ENCODE measurements at places on chromosomes 7 and 10. TPM values are rescaled to one million over a fixed set of nuclear protein-coding genes. Genes with fewer than 3 reads are reported as not detected.

DNA sequence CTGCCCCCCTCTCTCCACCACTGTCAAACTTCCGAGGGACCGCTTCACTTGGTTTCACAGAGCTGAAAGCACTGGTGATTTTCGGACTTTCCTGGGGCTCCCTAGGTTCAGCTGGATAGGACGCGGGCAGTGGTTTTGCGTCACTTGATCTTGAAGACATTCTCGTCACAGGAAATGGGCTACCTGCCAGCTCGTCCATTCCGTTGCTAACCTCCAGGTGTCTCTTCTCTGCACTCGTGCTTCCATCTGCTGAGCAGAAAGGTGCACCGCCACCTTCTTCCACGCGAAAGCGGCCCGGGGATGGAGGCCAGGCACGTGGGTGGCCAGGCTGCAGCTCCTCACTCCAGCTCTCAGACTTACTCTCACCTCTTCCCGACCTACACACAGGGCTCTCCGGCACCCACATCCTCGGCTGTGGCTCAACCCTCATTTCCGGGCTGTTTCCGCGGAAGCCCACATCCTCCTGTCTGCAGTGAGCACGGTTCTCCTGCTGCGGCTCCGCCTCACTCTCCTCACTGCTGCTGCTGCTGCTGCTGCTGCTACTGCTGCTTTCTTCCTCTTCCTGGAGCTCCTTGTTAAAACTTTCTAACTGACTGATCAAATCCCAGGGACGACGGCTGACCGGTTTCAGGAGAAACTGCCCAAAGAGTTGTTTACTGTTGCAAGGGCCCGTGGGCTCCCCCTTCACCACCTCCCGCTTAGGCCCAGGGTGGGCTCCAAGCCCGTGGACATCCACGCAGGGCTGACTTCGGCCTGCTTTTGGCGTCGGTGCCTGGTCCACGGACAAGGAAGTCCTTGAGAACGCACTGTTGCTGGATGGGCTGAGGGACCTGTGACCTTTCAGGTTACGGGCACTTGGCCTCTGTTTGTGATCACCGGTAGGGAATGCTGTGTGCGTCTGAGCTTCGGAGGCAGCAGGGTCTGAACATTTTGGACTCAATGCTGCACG, 32.1 kb downstream of the JCAD start:
- peak; percentile 67 for DNase-seq

GRCh38 chr7:27156916-27157701, 634 bp upstream of the HOXA7 start:
- DNase-seq = no peak

- no peak for DNase-seq
These were observed 46.0 kb downstream of the CDC123 start for GRCh38 chr10:12241810-12242529.

ZDHHC16 gene
- total RNA-seq = 27.7 TPM

- DNase-seq = no peak
These were observed 92.6 kb upstream of the RAB11FIP2 start for GRCh38 chr10:118139321-118139720.

DNA sequence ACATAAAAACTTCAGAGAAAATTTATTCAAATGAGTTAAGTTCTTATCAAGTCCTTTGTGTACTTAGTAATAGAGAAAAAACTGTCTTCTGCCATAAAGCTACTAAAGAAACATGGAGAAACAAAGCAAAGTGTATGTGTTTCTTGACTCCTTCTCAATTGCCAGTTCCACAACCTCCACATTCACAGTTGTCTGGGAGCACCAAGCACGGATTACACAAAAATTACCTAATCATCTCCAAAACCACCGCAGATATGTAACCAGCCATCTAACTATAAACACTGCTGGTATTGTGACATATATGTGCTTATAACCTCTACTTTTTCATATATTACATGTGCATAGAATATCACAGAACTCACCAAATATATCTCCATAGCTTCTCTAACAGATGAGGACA, 23.1 kb downstream of the MAGI2 start:
- DNase-seq = no peak

DNA sequence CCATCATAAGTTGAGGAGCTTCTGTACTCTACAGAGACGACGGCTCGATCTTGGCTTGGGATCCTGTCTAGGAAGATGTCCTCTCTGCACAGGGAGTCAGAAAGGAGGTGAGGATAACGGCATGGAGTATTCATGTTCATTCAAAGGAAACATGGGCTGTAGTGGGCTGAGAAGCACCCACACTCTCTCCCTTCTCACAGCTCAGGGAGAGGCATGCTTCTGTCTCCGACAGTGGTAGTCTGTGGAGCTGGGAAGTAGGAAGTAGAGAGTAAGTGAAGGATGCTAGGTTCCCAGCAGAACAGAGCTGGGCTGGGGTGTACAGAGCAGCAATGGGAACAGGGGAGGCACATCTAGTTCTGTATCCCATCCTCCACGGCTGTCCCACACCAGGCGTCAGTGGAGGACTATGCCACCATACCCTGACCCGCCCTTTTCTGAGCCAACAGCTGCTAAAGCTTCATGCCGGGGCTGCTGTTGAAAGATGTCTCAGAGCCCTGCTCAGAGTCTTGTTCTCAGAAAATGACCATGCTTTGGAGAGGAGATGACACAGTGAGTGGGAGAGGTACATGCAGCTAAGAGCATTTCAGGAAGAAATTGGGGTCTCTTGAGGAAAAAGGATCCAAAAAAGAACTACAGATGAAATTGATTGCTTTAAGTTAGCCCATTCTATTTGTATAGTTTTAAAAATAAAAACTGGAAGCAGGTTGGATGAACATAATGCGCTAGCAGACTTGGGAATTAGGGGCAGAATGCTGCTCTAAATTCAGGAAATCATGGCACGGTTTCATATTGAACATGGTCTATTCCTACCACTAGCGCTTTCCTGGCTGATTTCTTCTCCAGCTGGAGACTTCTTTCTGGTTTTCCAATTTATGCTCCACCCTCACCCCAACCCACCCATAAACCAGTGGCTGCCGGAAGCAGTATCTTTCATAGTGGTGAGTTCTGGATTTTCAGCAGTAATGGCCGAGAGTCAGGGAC, 138.6 kb downstream of the CHN2 start:
- DNase-seq = no peak

AQP1 gene
- 1.7 TPM for total RNA-seq

GRCh38 chr7:44867073-44867995, 18.0 kb downstream of the PURB start:
- DNase-seq = no peak

ZNF775 gene
- 5.3 TPM for total RNA-seq

DNA sequence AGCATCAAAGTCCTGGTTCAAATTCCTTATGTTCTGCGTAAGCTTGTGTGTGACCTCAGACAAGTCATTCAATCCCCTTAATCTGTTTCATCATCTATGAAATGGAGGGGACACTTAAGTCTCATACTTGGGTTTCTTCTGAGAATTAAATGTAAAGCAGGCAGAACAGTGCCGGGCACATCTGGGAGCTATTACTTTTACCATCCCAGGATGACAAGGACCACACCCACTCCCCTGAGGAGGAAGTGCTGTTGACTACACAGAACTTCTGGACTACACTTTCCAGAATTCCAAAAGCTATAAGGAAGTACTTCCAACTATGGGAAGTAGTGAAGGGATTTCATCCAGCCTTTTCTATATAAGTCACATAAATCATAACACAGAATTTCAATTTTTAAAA, 294.9 kb downstream of the IPMK start:
- no peak for DNase-seq

ST8SIA6 gene
- total RNA-seq = not detected

DNA sequence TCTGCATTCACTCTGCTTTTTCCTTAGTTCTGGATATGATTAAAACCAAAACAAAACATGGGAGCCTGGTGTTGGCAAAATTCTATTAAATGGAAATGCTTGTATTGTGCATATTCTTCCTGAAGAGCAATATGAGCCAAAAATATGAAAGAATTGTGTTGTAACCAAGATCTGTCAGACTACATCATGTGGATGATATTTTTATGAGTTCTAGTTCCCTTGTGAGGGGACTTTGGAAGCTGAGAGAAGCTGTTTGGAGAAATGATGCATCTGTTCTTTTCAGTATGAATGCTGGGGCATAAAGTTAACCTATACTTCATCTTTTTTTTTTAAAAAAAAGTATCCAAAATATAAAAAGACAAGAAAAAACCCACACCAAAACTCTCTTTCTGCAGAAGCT, 782.7 kb downstream of the ANKRD7 start:
- DNase-seq = no peak

DNA sequence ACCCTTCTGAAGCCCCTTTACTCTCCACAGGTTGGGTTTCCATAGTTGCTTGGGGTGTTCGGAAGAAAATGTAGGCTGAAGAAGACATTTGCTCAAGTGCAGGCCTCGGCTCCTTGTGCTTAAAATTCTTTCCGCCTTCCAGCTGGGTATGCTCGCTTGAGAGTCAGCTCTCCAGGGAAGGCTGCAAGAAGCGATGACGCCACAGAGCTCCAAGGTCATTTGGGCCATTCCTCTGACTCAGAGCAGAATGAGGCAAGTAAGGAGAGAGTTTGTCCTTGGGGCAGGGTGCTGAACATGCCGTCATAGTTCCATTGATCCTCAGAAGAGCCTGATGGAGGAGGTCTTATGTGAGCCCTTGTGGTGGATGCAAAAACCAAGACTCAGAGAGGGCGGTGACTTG, 27.4 kb upstream of the HSPA12A start:
- no peak for DNase-seq

- DNase-seq = no peak
These were observed 119.9 kb downstream of the CNOT4 start for GRCh38 chr7:135389971-135390370.

DNA sequence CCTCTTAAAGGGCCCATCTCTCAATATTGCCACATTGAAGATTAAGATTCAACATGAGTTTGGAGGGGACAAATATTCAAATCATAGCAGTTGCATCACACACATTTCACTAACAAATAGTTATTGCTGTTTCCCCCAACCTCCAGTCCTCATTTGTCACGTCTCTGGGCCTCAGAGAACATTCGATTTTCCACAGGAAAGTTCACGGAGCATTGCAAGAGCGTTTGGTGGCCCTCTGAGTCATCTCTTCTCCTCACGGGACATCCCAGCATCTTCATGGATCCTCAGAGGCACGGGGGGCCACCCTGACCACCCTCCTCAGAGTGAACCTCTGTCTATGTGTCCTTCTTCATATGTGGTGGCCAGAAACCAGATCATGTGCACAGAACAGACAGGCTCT, 50.3 kb upstream of the CHST15 start:
- DNase-seq = no peak

GRCh38 chr7:79241288-79242060, 212.0 kb downstream of the MAGI2 start:
- DNase-seq = no peak

TMEM130 gene
- not detected for total RNA-seq

DNA sequence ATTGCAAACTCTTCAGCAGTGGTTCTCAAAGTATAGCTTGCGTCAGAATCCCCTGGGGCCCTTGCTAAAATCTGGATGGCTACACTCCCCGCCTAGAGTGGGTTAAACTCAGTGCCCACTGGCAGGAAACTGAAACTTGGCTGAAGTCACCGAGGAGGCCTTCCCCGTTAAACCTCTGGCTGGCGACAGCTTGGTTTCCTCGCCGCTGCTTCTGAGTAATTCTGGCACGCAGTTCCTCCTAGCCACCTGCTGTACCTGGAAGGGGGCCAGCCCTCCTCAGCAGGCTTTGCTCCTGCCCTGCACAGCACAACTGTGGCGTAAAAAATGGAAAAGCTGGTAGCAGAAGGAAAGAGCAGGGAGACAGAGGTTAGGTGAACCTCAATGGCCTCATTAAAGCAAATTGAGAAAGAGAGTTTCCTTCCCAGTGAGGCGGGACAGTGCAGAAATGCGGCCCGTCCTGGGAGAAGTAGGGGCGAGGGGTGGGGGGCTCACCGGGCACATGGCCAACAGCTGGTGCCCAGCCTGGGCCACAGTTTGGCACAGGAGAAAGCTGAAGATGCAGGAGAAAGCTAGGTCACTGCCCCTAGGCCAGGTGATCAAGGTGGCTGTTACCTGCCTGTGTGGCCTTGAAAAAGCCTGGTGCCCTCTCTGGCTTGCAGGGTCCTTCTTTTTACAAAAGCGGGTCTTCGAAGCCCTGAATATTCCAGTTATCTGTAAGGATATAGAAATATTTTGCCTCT, 46.6 kb downstream of the ALOX5 start:
- peak; percentile 83 for DNase-seq

GRCh38 chr7:109844362-109844761, 1246.6 kb upstream of the LRRN3 start:
- peak; percentile 34 for DNase-seq

DNA sequence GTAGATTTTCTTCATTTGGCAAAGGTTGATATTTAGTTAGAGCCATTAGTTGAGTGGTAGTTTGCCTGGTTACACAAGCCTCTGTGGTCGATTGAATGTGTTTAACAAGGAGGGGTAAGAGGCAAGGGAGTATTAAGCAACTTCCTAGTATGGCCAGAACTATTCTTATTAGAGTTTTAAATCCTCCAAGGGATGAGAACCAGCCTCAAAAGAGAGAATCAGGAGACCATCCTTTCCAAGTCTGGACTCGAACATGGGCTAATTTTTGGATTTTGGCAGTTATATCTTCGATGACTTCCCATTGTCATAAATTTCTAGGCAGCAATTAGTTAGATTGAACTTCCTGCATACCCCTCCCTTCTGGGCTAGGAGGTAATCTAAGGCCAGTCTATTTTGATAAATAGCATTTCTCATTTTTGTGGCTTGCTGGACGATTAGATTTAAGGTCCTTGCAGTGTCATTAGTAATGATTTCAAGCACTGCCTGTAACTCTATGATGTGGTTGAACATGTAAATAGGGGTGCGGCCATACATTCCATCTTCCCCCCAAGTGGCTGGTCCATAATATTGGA, 219.5 kb upstream of the KCND2 start:
- no peak for DNase-seq

C10orf53 gene
- total RNA-seq = not detected

DNA sequence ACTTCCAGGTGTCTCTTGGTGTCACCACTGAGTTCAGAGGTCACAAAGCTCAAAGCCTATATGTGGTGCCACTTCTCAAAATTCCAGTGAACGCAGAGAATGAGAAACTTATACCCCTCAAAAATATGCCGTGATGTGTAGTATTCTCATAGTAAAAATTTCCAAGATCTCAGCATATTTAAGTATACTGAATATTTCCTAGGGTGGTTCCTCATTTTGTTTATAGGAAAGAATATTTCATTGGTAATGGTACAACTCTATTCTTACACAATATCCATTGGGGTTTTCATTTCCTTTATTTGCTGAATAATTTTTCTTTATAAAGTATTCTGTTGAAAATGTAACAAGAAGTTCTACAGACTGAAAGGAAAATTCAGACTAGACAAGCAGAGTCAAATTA, 58.9 kb upstream of the ADO start:
- no peak for DNase-seq

DNA sequence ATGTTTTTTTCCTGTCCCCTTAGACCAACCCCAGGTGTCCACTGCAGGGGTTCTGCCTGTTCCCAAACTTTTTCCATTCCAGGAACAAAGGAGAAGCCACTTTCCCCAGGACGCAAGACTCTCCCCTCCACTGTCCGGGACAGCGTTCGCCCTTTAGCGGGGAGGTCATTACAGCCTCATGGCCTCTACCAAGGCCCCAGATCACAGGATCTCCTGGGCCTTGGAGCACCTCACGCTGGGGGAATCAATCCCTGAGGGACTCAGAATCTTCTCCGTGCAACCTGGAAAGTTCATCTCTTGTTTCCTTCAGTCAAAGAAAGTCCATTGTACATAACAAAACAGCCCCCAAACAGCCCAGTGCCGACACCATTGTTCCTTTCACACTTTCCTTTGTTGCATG, 41.2 kb downstream of the MKI67 start:
- no peak for DNase-seq

MBL2 gene
- not detected for total RNA-seq

Data from Calu3 (cell line).